Hepatocyte (in vitro differentiated cells): ENCODE measurements at places on chromosomes 7 and 10. TPM values are rescaled to one million over a fixed set of nuclear protein-coding genes. Genes with fewer than 3 reads are reported as not detected.

The NOS3 gene
- 8.1 and 9.8 TPM in 2 replicates for total RNA-seq

The ANKRD26 gene
- 8.7 and 9.1 TPM in 2 replicates for total RNA-seq

The GRM3 gene
- total RNA-seq, result 0.03 TPM in 1 of 2 replicates, not detected in the other

GRCh38 chr7:71227126-71227525, 95.2 kb downstream of the GALNT17 start:
- DNase-seq, result no peak

DNA sequence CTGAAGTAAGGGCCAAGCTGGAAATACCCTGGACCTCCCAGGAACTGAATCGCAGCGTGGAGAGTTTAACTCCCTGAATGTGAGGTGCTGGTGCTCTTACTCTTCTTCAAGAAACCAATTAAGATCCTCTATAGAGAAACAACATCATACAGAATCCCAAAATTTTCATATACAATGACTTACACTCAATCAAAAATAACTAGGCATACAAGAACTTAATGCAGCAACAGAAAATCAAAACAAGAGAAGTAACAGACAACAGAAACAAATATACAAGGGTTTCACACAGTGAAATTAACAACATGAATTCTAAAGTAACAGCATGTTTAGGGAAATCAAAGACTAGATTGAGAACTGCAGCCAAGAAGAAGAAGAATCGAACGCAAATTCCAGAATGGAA, 37.7 kb downstream of the RNF216 start:
- no peak for DNase-seq

GRCh38 chr10:75708060-75708459, 276.6 kb downstream of the LRMDA start:
- peak; percentile 18 for DNase-seq

DNA sequence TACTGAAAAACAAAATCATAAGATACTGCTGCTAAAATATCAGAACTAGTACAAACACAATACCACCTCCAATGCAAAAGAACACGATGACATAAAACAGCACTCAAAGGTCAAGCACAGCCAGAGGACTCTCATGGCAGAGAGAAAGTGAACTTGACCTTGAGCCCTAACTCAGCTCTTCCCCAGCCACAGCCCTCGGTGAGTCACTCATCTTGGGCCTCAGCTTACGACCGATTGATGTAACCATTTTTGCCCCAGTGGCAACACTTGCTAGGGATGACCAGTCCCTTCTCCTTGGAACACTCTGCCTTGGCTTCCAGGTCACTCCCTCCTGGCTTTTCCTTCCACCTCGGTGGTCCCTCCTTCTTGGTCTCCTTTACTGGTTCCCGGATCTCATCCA, 77.8 kb downstream of the JAZF1 start:
- DNase-seq, result peak; percentile 29

DNA sequence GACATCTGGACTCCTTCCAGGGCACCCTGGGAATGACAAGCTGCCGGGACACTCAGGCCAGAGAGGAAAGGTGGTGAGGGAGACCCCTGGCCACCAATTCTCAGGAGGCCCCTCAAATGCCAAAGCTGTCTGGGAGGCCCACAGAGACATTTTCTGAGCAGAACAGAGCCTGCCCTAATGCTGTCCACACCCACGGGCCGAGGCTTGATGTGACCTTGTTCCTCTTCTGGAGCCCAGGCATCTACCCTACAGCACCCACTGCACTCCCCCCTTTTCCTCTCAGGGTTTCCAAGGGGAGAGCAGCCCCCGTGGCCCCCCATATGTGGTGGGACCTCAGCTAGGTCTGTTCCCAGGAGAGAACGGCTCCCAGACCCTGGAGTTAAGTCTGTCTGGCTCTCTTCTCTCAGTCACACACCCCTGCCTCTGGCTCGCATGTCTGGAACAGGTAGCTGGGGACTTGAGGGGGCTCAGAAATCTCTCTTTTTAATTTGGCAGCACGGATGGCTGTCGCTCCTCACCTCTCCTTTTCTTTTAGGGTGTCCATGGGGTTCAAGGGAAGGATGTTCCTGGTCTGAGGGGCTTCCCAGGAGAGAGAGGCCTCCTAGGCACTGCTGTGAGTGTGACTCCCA, 16.8 kb upstream of the VOPP1 start:
- no peak for DNase-seq

- DNase-seq, result no peak
Observed at GRCh38 chr7:43276547-43276946, 164.1 kb downstream of the HECW1 start.
